Nasal cavity respiratory epithelium epithelial cell of viscerocranial mucosa (primary cell): ENCODE measurements at places on chromosomes 3 and 15. TPM values are rescaled to one million over a fixed set of nuclear protein-coding genes. Genes with fewer than 3 reads are reported as not detected.

Gene KBTBD13
- not detected in 2 replicates for total RNA-seq

Gene TM4SF4
- not detected in 2 replicates for total RNA-seq

Gene UROC1
- not detected in 2 replicates for total RNA-seq

Gene LXN
- 1.4 and 5.5 TPM in 2 replicates for total RNA-seq

Gene BAHD1
- 5.5 and 10.0 TPM in 2 replicates for total RNA-seq

Gene RTP1
- total RNA-seq, result not detected in 2 replicates

Gene FOXB1
- not detected in 2 replicates for total RNA-seq

Gene SPSB4
- total RNA-seq, result 0.34 TPM in 1 of 2 replicates, not detected in the other

Gene BLOC1S6
- 66.6 and 90.2 TPM in 2 replicates for total RNA-seq

Gene NEO1
- 9.2 and 65.9 TPM in 2 replicates for total RNA-seq

Gene CSK
- total RNA-seq, result 32.8 and 96.9 TPM in 2 replicates
